Mucosa of gallbladder (tissue), 1 donor: ENCODE measurements at places on chromosomes 3 and 15. TPM values are rescaled to one million over a fixed set of nuclear protein-coding genes. Genes with fewer than 3 reads are reported as not detected.

Gene ELL3
- 8.5 TPM for total RNA-seq

DNA sequence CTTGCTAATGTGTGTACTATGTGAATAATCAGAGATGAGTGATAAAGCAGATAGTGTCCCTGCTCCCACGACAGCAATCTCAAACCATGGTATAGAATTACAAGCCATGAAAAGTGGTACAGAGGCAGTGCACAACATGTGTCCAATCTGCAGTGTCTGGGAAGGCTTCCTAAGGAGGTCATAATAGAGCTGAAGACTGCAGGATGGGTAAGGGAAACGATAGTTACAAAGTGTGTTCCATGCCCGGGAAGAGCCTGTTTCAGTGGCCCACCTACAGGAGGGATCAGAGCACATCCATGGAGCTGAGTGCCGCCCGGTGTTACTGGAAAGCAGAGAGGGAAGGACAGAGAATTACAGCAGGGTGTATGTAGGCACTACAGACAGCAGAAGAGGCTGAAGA lies 48.9 kb downstream of the PAK2 start:
- no peak for DNase-seq

DNA sequence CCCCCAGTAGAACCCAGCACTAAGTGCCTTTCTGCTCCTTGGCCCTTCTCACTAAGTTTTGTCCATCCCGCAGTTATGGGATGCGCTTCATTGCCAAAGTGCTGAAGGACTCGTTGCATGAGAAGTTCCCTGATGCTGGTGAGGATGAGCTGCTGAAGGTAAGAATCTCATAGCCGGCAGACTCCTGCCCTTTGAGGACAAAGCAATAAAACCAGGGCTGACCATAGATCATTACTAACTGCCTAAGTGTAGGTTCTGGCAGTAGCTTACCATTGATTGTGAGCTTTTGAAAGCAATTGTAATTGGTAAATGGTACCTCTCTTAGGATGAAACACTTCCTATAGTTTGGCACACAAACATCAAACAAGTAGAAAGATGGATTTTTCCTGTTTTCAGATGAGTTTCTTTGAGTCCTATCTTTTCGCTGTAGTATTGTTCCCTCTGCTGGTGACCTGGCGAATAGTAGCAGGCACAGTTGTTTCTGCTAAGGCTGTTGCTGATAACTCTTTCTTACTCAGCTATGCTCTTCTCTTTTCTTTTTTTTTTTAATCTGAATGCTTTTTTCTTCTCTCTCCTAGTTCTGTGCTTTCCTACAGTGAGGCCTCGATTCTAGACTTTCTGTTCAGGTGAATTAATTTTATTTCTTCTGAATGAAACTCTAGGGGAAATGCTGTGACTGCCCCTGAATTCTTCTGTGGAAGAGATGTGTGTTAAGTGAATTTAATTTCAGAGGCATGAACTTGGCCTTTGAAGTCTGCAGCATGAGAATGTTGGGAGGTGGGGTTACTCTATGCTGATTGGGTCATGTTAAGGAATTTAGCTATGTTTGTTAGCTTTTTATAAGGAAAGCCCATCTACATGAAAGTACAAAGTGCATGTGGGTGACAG lies 47.4 kb upstream of the CRTC3 start:
- peak; percentile 51 for DNase-seq

DNA sequence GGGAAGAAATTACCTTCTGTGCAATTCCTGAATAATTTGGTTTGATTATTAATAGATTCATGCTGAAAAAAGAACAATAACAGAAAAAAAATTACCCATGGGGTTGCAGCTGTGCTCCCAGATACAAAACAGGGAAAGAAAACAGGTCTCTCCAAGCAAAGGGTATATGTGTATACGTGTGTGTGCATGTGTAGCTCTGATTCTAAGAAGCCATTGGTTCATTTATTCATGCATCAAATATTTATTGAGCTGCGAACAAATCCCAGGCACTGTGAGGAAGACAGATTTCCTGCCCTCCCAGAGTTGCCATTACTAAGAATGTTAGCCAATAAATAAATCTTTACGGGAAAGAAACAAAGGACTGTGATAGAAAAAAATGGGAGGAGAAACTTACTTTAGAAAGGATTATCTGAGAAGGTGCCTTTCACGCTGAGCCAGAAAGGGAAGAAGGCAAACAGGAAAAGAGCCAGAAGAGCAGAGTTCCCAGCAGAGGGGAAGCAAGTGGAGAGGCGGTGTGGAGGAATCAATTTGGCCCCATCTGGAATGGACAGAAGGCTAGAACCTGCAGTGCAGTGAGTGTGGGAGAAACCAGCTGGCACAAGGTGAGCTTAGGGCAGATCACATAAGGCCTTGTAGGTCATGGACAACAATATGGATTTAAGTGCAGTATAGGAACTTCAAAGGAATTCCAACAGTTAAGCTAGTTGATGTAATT lies 20.7 kb downstream of the CHL1 start:
- DNase-seq: no peak

DNA sequence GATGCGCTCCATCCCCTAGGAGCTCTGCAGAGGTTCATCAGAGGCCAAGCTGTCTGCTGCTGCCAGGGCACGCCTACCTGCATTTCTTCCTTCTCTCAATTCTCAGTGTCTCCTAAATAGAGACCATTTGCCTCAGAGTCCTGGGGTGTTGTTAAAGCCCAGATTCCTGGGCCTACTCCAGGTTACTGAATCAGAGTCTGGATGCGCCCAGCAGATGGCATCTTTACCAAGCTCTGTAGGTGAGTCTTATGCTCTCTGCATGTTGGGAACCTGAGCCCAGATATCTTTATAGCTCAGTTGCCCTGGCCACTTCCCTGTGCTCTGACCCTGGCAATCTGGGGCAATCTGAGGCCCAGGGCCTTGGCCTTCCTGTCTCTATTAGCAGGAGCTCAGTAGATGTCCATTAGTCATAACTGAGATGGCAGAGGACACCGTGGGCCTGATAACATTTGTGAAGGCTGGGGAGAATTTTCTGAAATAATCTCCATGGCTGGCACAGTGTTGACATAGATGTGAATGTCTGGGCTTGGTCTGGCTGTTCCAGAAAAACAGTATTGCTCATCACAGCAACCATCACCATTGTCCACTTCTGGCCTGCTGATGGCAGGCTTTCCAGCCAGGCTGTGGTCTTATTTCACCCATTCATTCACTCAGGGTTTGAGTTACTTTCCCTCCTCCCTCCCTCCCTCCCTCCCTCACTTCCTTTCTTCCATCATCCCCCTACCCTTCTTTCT lies 13.3 kb upstream of the RBP1 start:
- no peak for DNase-seq
